Keratinocyte (primary cell): ENCODE measurements at places on chromosomes 7 and 10.

DNA sequence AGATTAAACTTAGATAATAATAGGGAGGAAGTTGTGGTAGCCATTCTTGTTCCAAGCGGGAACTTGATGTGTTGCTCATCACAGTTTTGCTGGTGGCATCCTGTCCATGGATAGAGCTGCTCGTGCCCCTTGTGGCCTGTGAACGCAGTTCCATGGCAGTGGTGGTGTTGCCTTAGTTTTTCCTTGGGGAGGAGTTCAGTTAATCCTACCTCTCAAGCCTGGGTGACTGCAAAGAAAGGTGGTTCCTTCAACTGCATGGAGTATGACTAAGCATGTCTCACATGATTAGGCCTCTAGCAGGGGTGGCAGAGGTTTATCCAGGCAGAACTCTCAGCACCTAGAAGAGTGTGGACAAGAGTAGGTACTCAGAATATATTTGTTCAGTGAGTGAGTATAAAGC is 99.7 kb downstream of the MAPK8 start:
- H3K27me3 ChIP-seq: no peaks in the 10 kb centered on the region
- H3K4me1 ChIP-seq: peaks cover 8% of the 10 kb centered on the region
- no peak overlapping the region for H3K27ac ChIP-seq
- no peak overlapping the region for H3K4me3 ChIP-seq
- no peaks in the 10 kb centered on the region for H3K36me3 ChIP-seq

DNA sequence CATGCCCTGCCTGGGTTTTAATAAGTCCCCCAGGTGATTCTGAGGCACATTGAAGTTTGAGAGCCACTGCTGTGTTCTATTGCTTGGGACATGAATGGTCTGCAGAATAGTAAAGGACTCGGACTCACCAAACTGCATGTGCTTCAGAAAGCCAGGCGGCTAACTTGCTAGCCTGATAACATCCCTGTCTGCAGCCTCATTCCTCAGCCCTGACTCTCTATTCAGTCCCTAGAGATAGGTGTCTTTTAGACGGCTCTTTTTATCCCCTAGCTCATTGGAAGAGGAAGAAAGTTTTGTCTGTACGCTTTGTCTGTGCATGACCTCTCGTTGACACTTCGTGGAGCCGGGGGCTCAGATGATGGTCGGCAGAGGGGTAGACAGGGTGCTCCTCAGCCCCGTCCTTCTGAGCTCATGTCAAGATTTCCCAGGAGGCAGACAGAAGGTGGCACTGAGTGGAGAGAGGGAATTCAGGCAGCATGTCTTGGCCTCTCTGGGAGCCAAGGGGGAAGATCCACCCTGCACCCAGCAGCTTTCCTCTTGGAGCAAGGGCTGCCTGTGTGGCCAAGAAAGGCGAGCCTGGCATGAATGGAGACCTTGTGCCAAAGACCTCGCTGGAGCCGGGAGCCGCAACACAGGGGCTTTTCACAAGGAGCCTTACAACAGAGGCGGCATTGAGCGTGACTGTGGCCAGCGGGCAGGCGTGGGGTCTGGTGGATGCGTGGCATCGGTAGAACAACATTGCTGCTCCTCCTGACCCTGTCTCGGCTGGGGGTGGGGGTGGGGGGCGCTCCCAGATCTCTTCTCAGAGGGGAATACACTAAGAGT is 51.1 kb upstream of the PODXL start:
- H3K36me3 ChIP-seq: no peaks in the 10 kb centered on the region
- peaks cover 7% of the 10 kb centered on the region for H3K27me3 ChIP-seq
- no peak for DNase-seq
- no peak overlapping the region for H3K4me3 ChIP-seq

DNA sequence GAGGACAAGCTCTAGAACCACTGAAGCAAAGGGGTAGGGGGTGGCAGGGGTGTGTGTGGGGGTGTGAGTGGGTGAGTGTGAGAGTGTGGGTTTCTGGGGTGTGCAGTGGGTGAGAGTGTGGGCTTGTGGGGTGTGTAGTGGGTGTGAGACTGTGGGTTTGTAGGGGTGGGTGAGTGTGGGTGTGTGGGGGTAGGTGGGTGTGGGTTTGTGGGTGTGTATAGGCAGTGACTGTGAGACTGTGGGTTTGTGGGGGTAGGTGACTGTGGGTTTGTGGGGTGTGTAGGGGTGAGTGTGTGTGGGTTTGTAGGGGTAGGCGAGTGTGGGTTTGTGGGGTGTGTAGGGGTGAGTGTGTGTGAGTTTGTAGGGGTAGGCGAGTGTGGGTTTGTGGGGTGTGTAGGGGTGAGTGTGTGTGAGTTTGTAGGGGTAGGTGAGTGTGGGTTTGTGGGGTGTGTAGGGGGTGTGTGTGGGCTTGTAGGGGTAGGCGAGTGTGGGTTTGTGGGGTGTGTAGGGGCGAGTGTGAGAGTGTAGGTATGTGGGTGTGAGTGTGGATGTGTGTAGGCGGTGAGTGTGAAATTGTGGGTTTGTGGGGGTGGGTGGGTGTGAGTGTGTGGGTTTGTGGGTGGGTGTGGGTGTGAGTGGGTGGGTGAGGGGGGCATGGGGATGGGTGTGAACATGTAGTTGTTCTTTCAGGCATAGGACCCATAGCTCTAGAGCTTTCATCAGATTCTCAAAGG is 8.8 kb downstream of the NOS3 start:
- no peak for DNase-seq
- peaks cover 4% of the 10 kb centered on the region for H3K4me1 ChIP-seq
- no peaks in the 10 kb centered on the region for H3K27me3 ChIP-seq
- no peak overlapping the region for H3K27ac ChIP-seq
- no peak overlapping the region for H3K4me3 ChIP-seq

DNA sequence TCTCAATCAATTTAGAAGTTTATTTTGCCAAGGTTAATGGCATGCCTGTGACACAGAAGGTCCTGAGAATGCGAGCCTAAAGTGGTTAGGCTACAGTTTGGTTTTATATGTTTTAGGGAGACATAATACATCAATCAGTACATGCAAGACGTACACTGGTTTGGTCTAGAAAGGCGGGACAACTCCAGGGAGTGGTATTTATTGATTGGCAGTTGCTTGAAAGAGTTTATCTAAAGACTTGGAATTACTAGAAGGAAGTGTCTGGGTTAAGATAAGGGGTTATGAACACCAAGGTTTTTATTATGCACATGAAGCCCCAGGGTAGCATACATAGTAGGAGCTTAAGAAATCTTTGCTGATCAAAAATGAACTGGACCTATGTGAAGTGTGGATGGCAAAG is 21.5 kb downstream of the NPVF start:
- no peak overlapping the region for H3K4me3 ChIP-seq
- no peak overlapping the region for H3K27ac ChIP-seq
- no peaks in the 10 kb centered on the region for H3K36me3 ChIP-seq
- H3K27me3 ChIP-seq: no peaks in the 10 kb centered on the region
- no peak for DNase-seq
- H3K4me1 ChIP-seq: no peaks in the 10 kb centered on the region

GRCh38 chr10:56662765-56663447 is 301.8 kb upstream of the ZWINT start:
- H3K36me3 ChIP-seq: no peaks in the 10 kb centered on the region
- no peak for DNase-seq
- H3K4me1 ChIP-seq: no peaks in the 10 kb centered on the region
- H3K27ac ChIP-seq: no peak overlapping the region
- no peak overlapping the region for H3K4me3 ChIP-seq

GRCh38 chr7:119090851-119091250 is 866.3 kb downstream of the ANKRD7 start:
- DNase-seq: no peak
- H3K27me3 ChIP-seq: no peaks in the 10 kb centered on the region
- H3K27ac ChIP-seq: no peak overlapping the region

DNA sequence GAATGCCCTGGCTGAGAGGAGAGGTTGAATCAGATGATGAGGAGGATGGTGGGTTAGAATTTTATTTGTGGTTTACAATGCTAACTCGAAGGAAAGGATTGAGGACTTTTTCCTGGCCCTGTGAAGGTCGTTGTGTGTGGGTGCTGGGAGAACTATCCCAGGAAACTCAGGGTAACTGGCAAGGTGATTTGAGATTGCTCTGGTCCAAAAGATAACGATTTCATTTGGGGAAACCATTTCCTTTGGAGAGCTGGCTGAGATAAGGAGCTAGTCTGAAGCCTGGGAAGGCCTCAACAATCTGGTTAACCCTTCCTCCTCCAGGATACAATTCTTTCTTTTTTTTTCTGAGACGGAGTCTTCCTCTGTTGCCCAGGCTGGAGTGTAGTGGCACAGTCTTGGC is 33.0 kb downstream of the HK1 start:
- H3K27ac ChIP-seq: no peak overlapping the region
- H3K36me3 ChIP-seq: no peaks in the 10 kb centered on the region
- H3K4me3 ChIP-seq: no peak overlapping the region
- H3K27me3 ChIP-seq: no peaks in the 10 kb centered on the region

DNA sequence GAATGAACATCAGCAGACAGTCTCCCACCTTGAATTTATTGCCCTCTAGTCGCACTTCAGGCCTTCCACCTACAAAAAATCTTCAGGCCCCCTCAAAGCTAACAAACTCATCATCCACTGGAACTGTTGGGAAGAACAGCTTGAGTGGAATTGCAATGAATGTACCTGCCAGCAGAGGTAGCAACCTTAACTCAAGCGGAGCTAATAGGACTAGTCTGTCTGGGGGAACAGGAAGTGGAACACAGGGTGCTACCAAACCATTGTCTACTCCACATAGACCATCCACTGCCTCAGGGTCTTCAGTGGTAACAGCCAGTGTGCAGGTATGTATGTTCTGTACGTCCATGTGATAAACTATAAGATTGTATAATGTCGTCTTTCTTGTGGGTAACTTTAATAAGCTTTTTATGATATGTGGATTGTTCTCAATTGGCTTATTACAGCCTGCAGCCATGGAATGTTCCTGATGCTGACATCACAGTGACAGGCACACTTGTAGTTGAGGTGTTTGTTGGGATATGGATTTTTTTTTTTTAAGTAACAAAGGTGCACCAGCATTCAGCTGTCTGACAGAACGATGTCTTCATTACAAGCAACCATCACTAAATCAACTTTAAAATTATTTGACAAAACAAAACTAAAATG is 53.3 kb downstream of the UBN2 start:
- H3K27ac ChIP-seq: no peak overlapping the region
- no peak overlapping the region for H3K4me3 ChIP-seq
- H3K27me3 ChIP-seq: no peaks in the 10 kb centered on the region
- H3K4me1 ChIP-seq: no peaks in the 10 kb centered on the region
- no peak for DNase-seq

DNA sequence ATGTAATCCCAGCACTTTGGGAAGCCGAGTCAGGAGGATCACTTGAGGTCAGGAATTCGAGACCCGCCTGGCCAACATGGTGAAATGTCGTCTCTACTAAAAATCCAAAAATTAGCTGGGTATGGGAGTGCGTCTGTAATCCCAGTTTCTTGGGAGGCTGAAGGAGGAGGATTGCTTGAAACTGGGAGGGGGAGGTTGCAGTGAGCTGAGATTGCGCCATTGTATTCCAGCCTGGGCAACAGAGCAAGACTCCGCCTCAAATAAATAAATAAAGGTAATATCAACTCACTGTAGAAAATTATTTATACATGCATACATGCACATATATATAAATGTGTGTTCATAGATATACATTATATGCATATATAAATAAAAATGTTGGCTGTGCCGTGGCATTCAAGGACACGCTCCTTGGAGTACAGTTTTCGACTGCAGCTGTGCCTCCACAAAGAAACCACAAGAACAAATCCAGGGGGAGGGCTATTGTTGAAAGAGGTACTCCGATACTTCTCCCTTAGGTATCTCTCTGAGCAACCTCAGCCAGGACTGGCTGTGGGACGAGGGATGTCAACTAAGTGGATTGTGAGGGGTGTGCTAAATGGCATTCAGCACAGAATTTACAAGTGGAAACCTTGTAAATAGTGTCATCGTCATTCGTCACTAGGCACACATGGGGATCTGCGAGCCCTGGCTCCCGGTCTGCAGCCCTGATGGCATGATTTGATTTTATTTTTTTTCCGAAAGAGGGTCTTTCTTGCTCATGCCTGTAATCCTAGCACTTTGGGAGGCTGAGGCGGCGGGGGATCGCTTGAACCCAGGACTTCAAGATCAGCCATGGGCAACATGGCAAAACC is 49.3 kb downstream of the HIP1 start:
- no peaks in the 10 kb centered on the region for H3K4me1 ChIP-seq
- H3K4me3 ChIP-seq: no peak overlapping the region
- no peaks in the 10 kb centered on the region for H3K27me3 ChIP-seq
- no peak for DNase-seq

DNA sequence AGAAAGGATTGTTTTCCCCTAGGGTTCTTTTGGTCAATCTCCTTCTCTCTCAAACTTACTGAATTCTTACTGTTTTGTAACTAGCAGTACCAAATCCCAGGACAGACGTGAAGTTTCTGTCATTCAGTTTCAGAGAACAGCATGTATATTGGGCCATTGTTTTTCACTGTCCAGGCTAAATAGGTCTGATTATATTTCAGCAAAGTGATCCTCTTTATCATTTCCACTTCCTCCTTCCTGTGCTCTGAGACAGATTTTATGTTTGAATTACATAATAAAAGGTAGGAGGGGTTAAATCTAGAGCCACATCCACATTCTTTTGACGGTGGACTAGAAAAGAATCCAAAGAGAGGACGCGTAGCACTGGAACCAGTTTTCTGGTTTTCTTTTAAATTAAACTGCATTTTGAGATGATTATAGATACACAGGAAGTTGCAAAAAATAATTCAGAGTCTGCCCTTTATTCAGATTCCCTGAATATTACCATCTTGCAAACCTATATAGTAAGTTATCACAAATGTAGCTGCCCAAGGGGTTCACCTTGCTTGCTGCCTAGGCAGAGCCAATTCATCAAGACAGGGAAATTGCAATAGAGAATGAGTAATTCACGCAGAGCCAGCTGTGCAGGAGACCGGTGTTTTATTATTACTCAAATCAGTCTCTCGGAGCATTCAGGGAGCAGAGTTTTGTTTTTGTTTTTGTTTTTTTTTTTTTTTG is 40.1 kb downstream of the AKR1E2 start:
- H3K4me3 ChIP-seq: no peak overlapping the region
- peaks cover 5% of the 10 kb centered on the region for H3K4me1 ChIP-seq
- no peak for DNase-seq
- H3K27me3 ChIP-seq: no peaks in the 10 kb centered on the region
- H3K27ac ChIP-seq: no peak overlapping the region
- H3K36me3 ChIP-seq: no peaks in the 10 kb centered on the region

GRCh38 chr10:13681095-13681494 is 94.3 kb downstream of the PRPF18 start:
- H3K36me3 ChIP-seq: peaks cover 2% of the 10 kb centered on the region
- no peak overlapping the region for H3K4me3 ChIP-seq
- no peaks in the 10 kb centered on the region for H3K27me3 ChIP-seq
- H3K27ac ChIP-seq: no peak overlapping the region
